T-helper 2 cell (primary cell): ENCODE measurements at places on chromosomes 5 and 9.
A peak's percentile ranks its signal among the peaks of the same experiment; 100 is the strongest.

- DNase-seq: no peak
Measured at GRCh38 chr9:108831496-108832178, 24.1 kb downstream of the ACTL7B start.

DNA sequence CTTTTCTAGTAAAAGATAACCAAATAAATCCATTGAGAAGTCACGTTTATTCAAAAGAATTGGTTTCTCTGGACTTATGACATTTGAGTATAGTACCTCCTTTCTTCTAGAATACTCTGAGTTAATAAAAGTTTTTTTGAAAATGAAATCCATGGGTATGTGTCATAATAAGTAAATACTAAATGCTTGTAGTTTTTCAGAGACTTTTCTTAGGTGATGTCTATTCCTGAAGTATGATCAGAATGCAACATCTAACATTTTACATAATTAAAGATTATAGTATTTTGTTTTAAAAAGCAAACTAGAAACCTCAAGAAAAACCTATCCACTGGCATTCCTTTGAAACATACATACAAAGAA lies 63.2 kb downstream of the NFIB start:
- DNase-seq: no peak

- no peak for DNase-seq
Measured at GRCh38 chr5:109485030-109485429, 75.3 kb upstream of the PJA2 start.

DNA sequence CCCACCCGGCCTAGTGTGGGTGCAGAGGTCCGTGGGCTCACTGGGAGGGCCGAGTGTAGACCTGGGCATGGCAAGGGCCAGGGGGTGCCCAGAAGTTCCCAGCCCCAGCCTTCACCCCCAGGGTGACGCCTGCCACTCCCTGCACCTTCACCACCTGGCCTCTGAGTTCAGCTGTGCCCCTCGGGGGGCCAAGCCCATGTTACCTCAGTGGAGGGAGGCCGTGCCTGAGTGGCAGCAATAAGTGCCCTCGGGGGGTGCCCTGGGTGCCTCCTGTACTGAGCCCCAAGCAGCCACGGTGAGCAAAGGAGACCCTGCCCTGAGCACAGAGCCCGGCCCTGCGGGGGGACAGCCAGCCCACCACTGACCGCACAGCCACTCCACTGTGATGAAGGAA lies 10.3 kb upstream of the FCN2 start:
- no peak for DNase-seq

DNA sequence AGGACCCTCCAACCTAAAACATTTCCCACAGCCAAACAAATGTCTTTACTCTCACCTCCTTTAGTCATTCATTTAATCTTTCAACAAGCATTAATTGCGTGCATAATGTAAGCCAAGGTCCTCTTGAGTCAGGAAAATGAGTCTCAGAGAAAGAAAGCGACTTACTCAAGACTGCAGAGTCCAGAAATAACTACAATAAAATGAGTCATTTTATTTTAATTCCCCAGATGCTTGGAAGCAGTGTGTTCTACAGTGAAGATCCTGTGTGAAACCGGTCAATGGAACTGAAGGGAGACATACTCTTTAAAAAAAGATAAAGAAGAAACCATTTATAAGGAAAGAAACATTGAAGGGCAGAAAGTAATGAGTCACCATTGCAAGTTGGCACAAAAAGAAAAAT lies 513.7 kb downstream of the CDK5RAP2 start:
- DNase-seq: no peak

DNA sequence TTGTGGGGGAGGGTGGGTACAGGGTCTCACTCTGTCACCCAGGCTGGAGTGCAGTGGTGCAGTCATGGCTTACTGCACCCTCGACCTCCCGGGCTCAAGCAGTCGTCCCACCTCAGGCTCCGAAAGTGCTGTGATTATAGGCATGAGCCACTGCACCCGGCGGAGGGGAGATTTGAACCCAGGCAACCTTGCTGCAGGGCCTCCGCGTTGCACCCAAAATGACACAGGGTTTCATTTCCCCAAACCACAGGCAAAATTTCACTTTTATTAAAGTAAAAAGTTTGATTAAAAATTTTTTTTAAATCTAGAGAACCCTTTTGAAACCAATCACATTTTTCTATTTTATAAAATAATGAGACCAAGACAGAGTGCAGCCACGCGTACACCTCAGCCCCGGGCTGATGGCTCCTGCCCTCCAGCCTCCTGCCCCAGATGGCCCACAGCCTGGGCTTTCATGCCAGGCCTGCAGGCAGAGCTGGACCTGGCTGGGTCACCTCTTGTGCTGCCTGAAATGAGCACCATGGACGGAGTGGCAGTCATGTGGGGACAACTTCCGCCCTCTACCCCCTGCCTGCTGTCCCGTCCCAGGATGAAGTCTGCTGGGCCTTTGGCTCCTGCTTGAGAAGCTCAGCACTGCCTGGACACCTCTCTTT lies 30.5 kb downstream of the USP20 start:
- no peak for DNase-seq

GRCh38 chr9:132672413-132672690 lies 2.1 kb downstream of the GTF3C4 start:
- DNase-seq: no peak

- no peak for DNase-seq
Measured at GRCh38 chr5:168637793-168638192, 58.6 kb upstream of the PANK3 start.

- no peak for DNase-seq
Measured at GRCh38 chr9:21753523-21753922, 48.9 kb upstream of the MTAP start.

DNA sequence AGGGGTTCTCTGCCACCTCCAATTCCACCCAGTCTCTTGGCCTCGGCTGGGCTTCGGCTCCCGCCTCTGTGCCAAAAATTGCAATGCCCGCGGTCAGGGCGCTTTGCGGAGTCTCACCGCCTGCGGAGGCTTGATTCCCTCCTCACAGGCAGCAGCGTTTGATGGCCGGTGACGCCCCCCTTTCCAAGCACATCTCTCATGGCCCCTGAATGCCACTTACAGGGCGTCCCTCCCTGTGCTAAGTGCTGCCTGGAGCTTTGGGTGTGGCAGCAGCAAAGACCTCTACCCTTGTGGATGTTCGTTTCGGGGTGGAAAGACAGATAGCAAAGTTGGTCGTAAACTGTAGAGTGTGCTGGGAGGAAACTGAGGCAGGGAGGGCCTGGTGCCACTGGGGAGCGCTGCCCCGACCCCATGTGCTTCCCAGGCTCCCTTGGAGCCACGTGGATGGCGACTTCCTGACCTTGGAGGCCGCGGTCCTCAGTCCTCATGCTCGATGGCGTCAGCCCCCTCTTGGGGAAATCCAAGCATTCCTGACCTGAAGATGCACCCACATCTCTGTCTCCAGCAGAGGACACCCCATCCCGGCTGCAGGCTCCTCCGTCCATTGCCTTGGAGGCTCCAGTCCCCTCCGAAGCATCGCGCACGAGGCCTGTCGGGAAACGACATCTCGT lies 249.2 kb upstream of the IRX4 start:
- DNase-seq: no peak

DNA sequence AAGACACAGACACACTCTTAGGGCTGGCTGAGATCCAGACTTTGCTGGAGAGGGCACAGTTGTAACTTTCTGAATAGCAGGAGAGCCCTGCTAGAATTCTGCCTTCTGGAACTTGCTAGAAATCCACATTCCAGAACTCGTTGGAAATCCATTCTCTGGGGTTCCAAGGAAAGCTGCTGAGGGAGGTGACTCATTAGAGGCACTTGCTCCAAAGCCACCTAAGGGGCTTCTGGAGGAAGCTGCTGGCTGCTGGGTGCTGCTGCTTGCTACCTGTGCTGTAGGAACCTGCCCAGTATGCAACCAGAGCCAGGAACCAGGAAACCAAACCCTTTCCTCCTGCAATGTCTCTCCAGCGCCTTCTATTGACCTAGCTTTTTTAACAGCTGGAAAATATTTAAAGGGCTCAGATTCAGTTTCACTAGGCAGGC lies 4.1 kb upstream of the TLE4 start:
- DNase-seq: no peak

DNA sequence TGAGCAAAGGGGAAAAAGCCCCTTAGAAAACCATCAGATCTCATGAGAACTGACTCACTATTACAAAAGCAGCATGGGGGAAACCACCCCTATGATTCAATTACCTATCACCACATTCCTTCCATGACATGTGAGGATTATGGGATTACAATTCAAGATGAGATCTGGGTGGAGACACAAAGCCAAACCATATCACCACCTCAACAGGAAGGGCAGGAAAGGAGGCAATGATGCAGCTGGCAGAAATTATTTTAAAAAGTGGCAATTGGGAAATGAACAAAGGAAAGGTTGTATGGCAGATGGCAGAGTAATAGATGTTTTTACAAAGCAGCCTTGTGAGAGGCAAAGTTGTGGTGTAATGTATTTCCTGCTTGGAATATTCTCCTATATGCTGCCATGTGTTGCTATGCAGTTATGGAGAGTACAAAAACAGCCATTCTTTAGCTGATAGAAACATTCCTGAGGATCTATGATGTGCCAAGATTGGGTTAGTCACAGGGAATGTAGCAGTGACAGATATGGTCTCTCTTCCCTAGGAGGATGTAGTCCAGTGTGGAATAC lies 138.8 kb downstream of the SMC2 start:
- DNase-seq: no peak

DNA sequence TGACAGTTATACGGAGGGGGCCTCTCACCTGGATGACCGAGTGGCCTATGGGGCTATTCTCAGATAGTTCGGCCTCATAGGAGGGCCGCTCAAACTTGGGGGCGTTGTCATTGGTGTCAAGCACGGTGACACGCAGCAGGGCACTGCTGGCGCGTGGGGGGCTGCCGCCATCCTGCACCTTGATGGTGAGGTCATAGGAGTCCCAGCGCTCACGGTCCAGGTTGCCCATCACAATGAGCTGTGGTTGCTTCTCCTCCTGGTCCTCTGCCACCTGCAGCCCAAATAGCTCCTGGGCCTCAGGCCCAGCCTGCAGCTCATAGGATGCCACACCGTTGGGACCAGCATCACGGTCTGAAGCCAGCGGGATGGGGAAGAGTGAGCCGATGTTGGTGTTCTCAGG lies 9.7 kb downstream of the PCDH1 start:
- DNase-seq: no peak

DNA sequence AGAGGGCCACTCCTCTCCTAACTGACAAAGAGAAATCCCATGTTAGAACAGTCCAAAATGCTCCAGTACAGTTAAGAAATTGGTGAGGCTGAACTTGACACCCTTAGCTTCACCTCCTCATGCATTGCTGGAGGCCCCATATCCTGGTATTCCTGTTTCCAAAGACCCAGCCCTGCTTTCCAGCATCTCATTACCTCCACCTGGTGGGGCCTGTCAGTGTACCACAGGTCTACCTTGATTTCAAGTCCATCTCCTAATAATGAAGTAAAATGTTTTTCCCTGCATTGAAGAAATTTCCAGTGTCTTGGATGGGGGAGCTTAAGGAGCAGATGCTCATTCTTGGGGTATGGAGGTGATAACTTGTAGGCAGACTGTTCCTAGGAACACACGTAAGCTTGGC lies 70.6 kb upstream of the S1PR3 start:
- no peak for DNase-seq

DNA sequence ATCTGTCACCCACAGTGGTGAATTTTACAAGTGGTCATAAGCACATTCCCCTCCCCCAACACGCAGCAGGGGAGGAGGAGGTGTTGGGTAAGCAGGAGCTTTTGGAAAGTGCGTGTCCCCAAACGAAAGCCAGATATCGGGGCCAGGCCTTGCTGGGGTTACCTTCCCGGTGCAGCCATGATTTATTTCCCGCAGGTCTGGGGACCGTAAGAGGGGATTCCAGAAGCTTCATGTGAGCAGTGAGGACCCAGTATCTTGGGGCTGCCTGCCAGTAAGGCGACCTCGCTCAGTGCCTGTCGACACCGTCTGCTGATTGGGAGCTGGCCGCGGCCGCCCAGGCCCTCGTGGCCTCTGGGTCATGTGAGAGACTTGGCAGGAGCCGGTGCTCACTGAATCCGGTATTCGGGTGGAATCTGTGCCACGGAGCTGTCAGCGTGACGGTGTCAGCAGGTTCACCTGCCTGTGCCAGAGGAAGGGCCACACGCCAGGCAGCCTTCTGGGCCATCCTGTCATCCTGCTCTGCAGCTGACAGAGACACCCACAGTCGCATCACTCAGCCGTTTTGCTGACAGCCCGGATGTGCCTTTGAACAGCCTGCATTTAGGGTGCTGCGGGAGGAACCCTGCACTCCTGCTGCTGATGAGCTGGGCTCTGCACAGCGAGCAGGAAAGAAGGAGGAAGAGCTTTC lies 37.3 kb downstream of the SEC61B start:
- DNase-seq: peak; percentile 22

DNA sequence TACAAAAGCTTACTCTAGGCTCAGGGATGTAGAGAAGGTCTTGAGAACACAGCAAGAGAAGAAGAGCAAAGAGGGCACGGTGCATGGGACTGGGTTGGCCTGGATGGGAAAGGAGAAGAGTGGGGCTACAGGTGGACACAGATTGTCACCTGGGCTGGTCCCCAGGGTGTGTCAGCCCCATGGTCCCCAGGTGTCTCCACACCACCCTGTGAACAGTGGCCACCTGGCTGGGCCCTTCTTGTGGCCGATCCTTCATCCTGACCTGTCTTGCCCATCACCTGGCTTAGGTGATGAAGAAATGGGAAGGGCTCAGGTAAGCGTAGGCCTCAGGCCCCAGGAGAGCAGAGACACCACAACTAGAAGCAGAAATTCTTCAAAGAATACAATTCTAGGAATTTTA lies 188.9 kb downstream of the TENT4A start:
- DNase-seq: no peak

DNA sequence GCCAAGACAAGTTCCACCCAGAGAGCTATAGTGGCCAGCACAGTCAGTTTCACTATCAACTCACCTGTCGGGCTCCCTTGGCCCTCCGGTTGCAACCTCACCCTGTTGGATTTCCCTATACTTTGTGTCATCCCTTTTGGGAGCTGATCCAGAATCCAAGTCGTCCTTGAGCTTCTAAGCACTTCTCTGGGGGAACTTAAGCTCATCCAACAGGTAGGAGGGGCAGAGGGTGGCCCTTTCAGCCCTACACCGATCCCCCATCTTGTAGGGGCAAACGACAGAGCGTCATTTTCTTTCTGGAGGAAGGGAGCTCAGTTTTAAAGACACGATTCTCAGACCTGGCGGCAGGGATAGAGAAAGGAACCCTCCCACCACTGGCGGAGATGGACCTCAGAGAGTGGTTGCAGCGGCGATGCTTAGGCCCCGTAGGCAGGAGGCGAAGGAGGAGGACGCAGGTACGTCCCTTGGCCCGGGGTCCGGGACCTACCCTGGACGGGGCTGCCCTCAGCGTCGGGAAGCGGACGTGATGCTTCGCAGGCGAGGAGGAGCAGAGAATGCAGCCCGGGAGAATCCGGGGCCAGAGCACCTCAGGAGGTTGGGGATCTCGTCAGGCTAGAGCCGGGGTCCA lies 519 bp downstream of the ZER1 start:
- DNase-seq: no peak

- DNase-seq: no peak
Measured at GRCh38 chr5:90640484-90641059, 82.0 kb downstream of the ADGRV1 start.

GRCh38 chr5:120037451-120037850 lies 408.1 kb downstream of the FAM170A start:
- DNase-seq: no peak
